ENCODE measurements at places on chromosomes 2 and 18.

- DNase-seq: no peak
Observed at GRCh38 chr18:38421021-38421420, 855.4 kb upstream of the CELF4 start.

- DNase-seq: no peak
Observed at GRCh38 chr2:121722479-121722878, 14.2 kb downstream of the NIFK start.

DNA sequence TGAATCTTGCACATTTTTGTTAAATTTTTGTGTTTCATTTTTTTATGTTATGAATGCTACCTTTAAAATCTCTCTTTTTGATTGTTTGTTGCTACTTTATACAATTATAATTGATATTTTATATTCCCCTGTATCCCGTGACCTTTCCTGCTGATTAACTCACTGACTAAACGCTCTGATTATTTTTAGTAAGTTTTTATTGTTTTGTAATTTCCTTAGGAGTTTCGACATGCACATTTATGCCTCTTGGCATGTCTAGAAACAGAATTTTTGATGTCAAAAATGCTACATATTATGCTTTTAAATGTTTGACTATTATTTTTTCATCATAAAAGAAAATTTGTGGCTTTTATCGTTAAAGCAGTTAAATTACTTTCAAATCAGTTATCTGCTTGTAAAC is 1131.6 kb upstream of the TMEFF2 start:
- DNase-seq: no peak

DNA sequence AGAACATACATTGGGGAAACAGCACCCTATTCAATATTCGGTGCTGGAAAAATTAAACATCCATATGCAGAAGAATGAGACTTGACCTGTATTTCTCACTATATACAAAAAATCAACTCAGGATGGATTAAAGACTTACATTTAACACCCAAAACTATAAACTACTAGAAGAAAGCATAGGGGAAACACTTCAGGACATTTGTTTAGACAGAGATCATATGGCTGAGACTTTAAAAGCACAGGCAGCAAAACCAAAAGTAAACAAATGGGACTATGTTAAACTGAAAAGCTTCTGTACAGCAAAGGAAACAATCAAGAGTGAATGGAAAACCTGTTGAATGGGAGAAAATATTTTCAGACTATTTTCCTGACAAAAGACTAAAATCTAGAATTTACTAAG is 1694.1 kb upstream of the CELF4 start:
- DNase-seq: no peak

GRCh38 chr2:96754317-96754716 is 6.4 kb upstream of the CNNM4 start:
- no peak for DNase-seq

- DNase-seq: no peak
Observed at GRCh38 chr18:49756671-49757362, 56.5 kb downstream of the ACAA2 start.

DNA sequence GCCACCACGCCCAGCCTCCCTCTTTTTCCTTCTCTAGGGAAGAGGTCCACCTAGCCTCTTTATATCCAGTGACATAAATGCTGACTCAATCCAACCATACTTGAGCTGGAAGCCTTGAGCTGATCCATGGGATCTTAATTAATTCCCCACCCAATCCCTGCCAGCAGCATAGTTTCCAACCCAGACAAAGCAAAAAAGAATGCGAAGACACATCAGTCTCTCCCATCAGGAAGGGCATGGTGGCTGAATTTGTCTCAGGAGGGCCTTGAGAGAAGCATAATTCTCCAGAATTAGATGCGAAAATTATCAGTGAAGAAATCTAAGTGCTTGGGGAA is 22.5 kb downstream of the CASP10 start:
- DNase-seq: no peak

DNA sequence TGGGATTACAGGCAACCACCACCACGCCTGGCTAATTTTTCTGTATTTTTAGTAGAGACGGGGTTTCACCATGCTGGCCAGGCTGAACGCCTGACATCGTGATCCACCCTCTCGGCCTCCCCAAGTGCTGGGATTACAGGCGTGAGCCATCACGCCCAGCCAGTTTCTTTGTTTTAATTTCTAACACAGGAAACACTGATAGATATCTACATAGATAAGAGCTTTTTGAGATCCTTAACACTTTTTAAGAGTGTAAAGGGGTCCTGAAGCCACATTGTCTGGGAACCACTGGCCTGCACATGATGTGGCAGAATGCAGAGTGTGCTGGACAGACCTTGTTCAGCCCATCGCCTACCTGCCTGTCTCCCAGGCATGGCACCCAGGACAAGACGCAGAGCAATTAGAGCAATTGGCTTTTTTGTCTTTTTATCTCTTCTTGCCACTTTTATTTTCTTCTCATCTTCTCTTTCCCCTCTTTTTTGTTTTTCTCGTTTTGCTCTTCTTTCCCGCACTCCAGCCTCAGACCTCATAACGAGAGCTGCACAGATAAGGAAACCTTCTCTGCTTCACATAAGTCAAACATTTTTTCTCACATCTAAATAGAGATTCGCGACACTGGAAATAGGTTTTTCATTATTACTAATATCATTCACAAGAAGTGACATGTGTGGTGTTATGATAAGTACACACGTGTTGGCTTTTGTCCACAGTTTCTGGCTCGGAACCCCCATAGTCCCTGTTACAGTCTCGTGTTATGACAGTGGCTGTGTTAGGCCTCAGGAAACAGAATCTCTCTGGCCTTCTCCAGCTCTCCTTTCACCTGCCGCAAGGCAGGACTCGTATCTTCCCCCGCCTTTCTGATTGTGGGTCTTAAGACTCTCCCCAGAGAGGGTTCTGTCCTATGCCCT is 25.2 kb upstream of the GPR55 start:
- DNase-seq: no peak

GRCh38 chr18:30682672-30683071 is 359.9 kb downstream of the DSC3 start:
- no peak for DNase-seq

DNA sequence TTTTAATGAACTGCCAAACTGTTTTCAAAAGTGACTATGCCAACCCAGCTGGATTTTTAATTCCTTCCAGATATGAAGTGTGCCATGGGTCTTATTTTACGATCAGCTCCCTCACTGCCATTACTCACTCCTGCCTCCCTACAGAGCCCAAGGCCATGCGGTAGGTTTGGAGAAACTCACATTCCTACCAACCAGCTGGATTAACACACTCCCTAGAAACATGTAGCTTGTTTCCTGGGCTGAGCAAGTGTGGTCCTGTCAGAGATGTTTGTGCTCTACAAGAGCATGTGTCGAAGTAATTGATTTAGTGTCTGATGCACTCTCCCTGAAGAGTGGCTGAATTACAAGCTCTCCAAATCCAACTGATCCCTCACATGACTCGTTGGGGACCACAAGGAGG is 82.5 kb downstream of the SPP2 start:
- DNase-seq: no peak

- DNase-seq: no peak
Observed at GRCh38 chr2:190701586-190701985, 52.7 kb downstream of the NAB1 start.

- DNase-seq: no peak
Observed at GRCh38 chr18:6593142-6593885, 136.2 kb upstream of the ARHGAP28 start.

DNA sequence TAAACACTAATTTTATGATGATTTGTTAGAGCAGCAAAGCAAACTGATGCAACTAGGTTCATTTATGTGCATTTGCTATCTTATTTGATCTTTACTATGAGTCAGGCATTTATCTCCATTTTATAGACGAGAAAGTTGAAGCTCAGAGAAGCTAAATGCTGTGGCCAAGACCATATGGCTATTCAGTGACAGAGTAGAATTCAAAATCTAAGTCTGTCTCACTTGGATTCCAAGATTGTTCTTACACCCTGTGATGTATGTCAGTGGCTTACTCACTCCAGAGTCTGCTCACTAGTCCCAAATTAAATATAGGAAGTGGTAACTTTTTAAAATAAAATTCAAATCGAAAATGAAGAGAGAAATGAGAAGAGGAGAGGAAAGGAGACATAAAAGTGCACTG is 114.0 kb upstream of the DDX18 start:
- DNase-seq: no peak

GRCh38 chr2:42848265-42848664 is 55.9 kb upstream of the HAAO start:
- DNase-seq: no peak

DNA sequence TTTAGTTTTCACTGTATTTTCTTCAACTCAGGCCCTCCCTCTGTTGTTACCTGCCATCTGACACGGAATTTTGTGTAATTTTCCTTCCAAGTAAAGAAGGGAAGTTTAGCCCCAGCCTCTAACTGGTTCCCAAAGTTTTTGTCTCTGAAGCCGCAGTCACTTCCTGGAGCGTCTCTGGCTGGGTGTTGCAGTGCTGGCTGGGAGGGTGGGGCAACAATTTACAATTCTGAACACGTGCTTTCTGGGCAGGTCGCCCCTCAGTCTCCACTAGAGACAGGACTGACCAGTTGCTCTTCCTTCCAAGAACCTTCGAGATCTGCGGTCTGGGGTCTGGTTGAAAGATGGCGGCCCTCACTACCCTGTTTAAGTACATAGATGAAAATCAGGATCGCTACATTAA is 3.5 kb downstream of the CNDP2 start:
- DNase-seq: peak; percentile 28

DNA sequence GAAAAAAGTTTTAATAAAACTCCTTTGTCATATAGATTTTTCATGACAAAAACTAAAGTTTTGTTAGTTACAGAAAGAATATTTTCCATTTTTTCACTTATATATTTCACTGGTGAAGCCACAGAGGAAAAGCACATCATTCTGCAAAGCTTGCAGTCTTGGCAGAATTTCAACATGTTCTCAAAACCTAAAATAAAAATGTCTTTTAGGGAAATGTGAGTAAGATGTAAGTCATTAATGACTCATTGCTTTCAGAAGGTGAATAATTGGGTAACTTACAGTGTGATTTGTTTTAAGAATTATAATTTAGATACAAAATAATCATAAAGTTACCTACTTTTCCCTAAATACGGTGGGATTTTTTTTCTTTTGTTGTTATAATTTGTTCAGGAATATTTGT is 43.4 kb upstream of the TNFRSF11A start:
- no peak for DNase-seq

DNA sequence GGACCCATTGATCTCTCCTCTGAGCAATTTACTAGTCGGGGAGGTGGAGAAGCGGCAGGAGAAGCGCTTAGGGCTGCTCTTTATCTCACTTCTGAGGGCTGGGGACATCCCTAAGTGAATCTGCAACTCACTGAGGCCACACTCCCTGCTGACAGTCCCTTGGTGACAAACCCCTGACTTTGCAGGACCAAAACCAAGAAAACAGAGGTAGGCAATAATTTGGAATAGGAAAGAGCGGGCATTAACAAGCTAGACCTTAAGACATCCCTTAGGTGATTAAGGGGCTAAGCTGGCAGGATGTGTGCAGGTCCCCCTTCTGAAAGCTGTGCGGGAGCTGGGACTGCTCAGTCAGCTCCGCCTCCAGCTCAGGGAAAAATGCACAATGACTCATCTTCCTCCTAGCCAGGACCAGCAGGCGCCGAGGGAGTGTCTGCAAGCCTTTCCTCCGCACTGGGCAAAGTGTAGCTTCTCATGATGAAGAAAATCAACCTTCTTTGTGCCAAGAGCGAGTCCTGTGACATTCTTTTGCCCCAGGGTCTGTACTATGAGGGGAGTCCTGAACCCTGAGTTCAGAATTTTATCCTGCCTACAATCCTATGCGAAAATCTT is 63.3 kb downstream of the BOD1L2 start:
- no peak for DNase-seq

DNA sequence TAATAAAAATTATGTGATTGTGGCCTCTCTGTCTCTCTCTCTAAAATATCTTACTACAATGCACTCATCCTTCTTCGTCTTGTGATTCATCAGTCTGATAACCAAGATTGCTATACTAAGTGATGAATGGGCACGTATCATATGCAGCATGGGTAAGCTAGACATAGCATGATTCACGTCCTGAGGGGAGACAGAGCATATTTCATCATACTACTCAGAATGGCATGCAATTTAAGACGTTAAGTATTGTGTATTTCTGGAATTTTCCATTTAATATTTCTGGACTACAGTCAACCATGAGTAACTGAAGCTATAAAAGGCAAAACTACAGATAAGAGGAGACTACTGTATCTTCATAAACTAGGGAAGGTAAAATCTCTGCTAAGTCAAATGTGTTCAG is 97.0 kb upstream of the CD226 start:
- DNase-seq: no peak

DNA sequence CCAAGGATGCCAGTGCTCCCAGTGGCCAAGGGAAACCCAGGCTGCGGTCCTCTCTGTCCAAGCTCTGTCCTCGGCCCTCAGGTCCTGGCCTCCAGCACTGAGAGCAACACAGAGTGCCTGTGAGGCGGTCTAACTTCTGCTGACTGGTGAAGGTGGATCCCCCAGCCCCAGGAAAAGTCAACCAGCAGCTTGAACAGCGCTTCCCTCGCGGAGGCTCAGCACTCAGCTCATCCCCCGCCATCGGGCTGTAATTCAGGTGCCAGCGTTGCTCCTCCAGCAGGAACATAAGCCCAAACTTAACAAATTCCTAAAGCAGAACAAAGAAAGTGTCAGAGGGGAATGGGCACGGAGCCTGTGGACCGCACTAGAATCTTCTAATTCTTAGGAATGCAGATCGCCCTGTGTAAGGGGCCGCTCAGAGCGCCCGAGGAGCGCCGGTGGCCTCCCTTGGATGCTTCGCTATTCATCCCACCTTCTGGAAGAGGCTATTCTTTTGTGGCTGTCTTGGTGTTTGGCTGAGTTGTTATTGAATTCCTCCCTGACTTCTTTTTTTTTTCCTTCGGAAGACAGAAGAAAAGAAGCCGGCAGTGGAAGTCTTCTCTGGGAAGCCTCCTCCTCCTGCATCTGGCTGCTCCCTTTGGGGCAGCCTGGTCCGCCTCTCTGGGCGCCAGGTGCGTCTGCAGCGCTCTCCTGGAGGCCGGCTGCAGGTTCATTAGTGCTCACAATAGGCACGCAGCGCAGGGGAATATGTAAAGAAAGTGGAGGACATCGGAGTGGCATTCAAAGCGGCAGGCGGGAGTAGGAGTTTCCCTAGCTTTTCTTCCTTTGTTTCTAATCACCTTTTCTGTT is 905.6 kb downstream of the TSN start:
- DNase-seq: no peak

- DNase-seq: no peak
Observed at GRCh38 chr2:210302326-210302725, 12.6 kb downstream of the MYL1 start.

DNA sequence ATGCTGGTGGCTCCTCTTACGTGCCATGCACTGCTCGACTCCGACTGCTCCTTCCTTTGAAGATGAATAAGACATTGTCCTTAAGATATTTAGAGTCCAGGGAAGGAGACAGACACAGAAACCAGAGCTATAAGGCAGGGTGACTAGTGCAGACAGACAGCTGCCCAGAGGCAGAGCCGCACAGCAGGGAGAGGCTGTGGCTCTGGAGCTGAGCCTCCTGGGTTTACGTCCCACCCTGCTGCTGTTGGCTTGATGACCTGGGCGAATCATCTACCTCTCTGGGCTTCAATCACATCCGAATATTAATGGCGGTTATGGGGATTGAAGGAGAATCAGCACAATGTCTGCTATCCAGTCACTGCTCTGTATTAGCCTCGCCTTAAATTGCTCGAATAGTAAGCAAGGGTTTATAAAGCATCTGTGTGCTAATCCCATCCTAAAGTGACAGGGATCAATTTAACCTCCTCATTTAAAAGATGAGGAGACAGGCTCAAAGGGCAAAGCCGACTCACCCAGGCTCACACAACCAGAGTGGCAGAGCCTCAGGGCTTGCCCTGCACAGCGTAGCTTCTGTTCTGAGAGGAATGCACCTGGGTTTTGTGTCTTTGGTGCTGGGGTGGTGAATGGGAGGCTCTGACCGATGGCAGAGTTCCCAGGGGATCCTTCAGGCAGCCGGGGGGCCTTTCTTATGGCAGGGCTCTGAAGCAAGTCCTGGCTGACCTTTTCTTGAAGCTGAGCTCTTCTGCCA is 284.1 kb downstream of the MYCN start:
- no peak for DNase-seq

Data from stimulated activated CD4-positive, alpha-beta T cell treated with anti-CD3 and anti-CD28 coated beads, Interleukin-2, amount 100 ng/mL, for 4 hours (primary cell).